ENCODE measurements at places on chromosomes 7 and 10.

- no peak for DNase-seq
These were observed 9.5 kb downstream of the STK32C start for GRCh38 chr10:132298038-132298881.

- no peak for DNase-seq
These were observed 97.4 kb downstream of the CPED1 start for GRCh38 chr7:121085922-121086321.

DNA sequence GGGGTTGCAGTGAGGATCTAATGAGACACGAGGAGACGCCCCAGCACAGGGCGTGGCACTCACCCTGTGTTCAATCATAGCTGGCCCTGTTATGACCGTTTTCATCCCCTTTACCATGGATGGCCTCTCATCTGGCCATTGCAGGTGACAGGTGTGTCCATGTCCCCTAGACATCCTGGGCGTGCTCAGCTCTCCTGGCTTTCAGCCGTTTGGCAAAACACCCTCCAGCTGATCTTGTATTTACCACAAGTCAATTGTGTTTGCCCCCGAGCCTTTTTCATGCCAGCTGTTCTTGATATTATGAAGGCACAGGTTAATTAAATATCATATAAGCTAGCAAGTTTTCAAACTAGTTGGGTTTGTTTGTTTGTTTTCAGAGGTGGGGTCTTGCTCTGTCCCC lies 97.1 kb downstream of the CHST15 start:
- DNase-seq, result no peak

GRCh38 chr7:135964274-135964673 lies 12.9 kb downstream of the MTPN start:
- DNase-seq, result no peak

GRCh38 chr10:50999163-50999562 lies 75.1 kb upstream of the PRKG1 start:
- no peak for DNase-seq

- DNase-seq, result no peak
These were observed 1232.8 kb downstream of the XPNPEP1 start for GRCh38 chr10:108690530-108690929.

DNA sequence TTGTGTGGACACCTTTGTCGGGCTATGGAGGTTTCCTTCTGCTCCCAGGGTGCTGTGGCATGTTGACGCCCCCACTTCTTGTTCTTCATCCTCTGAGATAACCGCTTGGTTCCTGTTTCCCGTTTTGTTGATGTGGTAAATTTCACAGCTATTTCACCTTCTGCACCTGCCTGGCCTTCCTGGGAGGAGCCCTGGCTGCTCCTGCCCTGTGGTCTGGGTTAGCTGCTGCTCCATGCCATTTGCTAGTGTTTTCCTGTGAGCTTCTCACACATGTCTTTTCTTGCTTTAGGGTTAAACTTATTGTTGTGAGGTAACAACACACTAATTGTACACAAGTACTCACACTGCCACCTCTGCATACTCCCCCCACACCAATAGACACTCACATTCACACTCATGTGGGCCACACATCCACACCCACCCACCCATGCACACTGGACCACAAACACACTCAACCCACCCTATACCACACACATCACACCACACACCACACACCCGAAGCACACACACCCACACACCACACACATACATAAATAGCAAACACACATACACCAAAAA lies 46.5 kb upstream of the MSMB start:
- no peak for DNase-seq

DNA sequence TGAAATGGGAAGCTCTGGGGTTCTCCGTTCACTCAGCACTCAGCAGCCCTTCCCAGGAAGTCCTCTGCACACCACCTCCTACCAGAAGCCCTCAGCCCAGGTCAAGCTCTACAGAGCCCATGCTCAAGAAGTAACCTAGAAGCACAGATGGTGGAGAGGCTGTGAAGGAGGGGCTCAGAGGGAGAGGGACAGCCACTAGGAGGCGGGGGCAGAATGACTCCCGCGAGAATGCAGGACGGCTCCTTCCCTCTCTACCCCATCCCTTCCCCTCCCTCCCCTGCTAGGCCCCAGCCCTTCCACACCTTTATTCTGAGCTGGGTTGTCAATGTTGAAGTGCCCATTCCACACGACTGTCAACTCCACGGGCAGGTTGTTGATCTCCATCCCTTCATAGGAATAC lies 373.2 kb downstream of the PLXNA4 start:
- DNase-seq, result no peak

GRCh38 chr10:111222961-111223360 lies 146.1 kb downstream of the ADRA2A start:
- DNase-seq, result no peak

DNA sequence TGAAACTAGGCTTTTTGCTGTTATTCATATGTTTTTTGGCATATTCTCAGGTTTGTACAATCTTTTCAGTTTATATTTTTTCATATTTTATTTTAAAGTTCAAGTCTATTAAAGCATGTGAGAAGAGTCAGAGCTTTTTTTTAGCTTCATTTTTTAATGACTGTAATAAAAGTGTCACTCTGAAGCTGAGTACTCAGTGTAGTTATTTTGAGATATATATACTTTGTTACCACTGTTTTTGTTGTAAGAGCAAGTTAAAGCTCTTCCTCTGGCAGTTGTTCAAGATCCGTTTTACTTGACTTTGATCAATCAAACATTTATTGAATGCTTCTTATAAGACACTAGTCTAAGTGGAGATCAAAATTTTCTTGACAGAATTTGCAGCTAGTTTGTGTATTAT lies 37.5 kb downstream of the CASD1 start:
- no peak for DNase-seq

- no peak for DNase-seq
These were observed 440.1 kb downstream of the TCERG1L start for GRCh38 chr10:130871406-130871805.

DNA sequence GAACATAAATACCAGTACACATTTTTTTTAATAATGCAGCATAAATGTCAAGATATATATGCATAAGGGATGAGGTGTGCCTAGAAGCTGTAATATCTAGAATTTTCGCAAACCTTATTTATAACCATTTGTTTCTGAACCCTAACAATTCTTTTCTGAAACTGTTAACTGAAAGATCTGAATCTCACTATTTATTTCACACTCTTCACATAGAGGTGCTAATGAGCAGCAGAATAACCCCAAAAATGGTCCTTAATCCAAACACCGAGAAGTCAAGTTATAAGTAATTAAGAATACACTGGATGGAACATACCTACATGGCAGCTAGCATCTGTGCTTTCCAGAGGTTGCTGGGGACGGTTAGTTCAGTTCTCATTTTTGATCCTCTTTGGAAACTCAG lies 742.0 kb downstream of the AUTS2 start:
- DNase-seq, result no peak
